Suprapubic skin (tissue), 4 donors: ENCODE measurements at places on chromosomes 4 and X. TPM values are rescaled to one million over a fixed set of nuclear protein-coding genes. Genes with fewer than 3 reads are reported as not detected.

TEX13B gene
- total RNA-seq, result not detected

CT45A2 gene
- total RNA-seq, result not detected

AWAT2 gene
- total RNA-seq, result 4.7 TPM

PRR32 gene
- total RNA-seq, result not detected

PAGE4 gene
- not detected for total RNA-seq

ETNPPL gene
- total RNA-seq, result not detected

CENPVL1 gene
- total RNA-seq, result not detected

HSFX2 gene
- 0.38 TPM for total RNA-seq

BDH2 gene
- total RNA-seq, result 48.2 TPM
